ENCODE measurements at places on chromosomes 11 and 22.

- no peak for DNase-seq
Measured at GRCh38 chr22:42379966-42380537, 52.2 kb downstream of the NFAM1 start.

GRCh38 chr22:28128827-28129226 lies 209.8 kb upstream of the PITPNB start:
- no peak for DNase-seq

DNA sequence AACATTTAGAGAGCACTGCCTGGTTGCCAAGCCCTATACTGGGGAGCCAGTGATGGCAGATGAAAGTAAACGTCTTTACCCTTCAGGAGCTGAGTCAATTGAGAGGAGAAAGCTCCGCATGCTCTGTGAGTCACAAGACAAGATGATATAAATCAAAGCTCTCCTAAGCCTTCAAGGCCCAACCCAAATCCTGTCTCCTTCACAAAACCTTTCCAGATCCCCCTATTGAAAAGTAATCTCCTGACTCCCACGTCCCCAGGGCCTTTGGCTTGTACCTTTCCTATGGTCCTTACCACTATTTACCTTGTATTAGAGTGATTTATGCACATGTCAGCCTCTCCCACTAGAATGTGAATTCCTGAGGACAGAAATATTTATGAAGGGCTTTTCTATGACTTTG lies 230.1 kb upstream of the TENM4 start:
- DNase-seq: no peak

- no peak for DNase-seq
Measured at GRCh38 chr11:123051634-123052033, 10.3 kb downstream of the HSPA8 start.

- DNase-seq: no peak
Measured at GRCh38 chr11:114196997-114197703, 99.0 kb upstream of the NNMT start.

DNA sequence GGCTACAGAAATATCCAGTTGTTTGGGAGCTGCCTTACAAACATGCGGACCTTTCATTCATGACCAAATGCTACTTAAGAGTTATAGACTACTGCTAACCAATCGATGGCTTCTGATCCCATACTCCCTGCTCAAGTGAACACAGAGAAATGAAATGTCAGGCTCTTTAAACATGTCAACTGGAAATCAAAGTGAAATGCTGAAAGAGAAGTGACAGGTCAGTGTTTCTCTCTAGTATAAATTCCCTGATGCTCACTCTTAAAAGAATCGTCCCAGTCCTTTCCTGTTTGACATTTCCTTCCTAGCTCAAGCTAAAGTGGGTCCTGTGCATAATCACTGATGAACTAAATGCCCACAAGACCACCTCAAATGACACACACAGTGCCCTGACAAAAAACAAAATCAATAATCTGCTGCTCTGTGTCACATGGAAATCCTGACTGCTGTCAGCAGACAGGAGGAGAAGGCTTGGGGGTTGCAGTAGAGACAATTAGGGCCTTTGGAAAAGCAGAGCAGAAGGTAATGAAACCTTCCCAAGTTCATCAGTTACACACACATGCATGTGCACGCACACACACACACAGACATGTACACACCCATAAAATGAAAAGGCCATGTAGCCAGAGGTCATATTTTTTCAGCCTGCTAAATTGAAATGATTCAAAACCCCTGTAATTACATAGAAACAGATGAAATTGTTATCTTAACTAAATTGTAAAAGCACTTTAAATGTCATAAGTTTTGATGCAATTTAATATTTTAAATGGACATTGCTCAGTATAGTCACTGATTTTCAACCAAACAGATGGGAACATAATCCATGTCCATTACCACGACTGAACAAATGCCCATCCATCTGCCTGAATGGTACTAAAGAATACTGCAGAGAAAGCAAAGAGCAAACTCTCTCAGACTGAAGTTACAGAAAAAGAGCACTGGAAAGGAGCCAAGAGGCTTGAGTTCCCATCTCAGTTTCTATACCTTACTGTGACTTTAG lies 330.7 kb downstream of the TTC28 start:
- no peak for DNase-seq

DNA sequence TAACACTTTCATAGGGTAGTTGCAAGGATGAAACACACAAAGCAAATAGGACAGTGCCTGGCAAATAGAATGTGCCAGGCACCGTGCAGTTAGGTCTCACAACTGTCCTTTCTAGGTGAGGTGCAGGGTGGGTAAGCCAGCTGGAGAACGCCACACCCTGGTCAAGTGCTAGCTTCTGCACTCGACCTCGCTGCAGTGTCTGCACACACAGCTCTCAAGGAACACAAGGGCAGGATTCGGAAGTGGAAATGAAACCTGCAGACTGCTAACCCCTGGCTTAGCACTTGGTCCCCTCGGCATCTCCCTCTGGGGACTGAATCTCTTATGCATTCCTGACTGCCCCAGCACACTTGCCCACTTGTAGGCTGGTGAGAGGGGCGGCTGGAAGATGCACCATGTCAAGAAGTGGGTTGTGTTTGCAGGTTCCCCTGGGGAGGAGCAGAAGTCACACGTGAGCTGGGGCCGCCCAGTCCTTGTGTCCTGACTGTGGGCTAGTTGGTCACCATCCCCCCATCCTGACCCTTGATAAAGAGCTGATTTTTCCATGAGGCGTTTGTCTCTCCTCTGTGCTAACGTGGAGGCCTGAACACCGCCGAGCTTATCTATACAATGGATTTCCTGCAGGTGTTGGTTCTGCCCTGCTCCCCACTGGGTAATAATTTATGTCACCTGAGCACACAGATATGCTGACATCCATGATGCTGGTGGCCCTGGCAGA lies 89.0 kb downstream of the MICAL2 start:
- DNase-seq: no peak

DNA sequence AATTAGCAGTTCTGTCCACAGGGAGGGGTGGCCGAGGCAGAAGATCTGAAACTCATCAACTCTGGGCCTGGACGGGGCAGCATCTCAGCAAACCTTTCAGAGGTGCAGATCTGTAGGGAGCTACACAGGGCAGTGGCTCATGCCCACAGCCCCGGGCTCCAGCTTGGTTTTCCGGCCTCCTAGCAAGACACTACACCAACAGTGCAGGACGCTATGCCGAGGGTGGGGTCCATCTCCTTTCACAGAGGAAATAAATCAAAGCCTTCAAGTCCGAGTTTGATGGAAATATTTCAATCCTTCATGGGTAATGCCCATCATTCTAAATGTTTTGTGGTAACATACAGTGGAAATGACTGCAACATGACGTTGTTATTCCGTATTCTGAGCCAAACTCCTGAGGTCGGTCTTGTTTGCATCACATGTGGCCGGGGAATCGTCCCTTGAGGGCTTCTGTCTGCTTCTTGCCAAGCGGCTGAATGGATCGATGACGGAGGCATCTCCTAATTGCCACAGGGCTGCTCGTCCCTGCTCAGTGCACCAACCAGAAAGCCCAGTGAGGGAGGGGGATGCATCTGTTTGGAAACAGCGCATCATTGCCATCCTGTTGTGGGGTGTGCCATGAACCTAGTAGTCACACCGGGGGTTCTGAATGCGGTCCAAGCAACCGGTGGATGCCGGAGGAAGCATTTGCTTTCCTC lies 30.0 kb downstream of the LINC01488 start:
- no peak for DNase-seq

GRCh38 chr22:32752816-32753520 lies 48.5 kb upstream of the TIMP3 start:
- no peak for DNase-seq

- DNase-seq: no peak
Measured at GRCh38 chr11:92591521-92591920, 366.9 kb downstream of the FAT3 start.

- DNase-seq: no peak
Measured at GRCh38 chr11:112132737-112133136, 31.2 kb downstream of the IL18 start.

GRCh38 chr11:114416441-114416961 lies 16.0 kb downstream of the RBM7 start:
- no peak for DNase-seq

- no peak for DNase-seq
Measured at GRCh38 chr11:121944556-121945230, 171.3 kb downstream of the BLID start.
